NCI-H510A treated with DMSO at 0.1 percent for 48 hours (cell line): ENCODE measurements at places on chromosomes 16 and 17.

GRCh38 chr16:89044418-89045180 is 49.1 kb upstream of the ACSF3 start:
- DNase-seq, result no peak

DNA sequence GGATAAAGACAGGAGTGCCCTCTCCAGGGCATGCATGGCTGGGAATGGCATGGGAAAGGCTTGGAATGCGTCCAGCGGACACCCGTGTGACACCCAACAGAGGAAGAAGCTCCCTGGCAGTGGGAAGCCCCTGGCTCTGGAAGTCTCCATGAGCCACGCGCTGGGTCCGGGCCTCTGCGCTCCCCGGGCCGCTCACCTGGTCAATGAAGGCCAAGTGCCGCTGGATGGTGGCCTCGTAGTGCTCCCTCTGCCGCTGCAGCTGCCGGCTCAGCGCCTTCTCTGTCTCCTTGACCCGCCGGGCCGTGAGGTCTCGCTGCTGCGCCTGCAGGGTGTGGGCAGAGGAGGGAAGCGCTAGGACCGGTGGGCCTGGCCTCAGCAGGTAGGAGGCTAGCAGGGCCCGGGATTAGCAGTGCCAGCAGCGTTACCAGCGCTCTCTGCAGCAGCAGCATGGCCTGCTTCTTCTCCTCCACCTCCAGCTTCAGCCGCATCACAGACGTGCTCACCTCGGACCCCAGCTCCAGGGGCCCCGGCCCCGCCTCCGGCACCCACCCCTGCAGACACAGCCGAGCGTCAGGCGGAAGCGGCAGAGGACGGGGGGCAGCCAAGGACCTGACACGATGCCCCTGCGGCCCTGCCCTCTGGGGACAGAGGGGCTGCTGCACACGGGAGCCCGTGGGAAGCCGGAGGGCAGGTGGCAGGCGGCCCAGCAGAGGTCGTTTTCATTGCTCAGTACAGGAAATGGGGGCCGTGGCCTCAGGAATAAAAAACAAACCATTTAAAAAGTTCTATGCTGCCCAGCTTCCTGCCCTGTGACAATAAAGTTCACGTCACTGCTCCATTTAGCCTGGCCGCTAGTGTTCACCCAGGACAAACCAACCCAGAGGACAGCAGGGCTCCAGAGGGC is 26.0 kb downstream of the CEP131 start:
- DNase-seq, result no peak

GRCh38 chr16:21219551-21219950 is 8.2 kb upstream of the ZP2 start:
- DNase-seq, result no peak

GRCh38 chr17:76824093-76824492 is 44.1 kb upstream of the MGAT5B start:
- DNase-seq, result no peak

GRCh38 chr17:81217491-81217890 is 5.3 kb downstream of the CEP131 start:
- DNase-seq, result no peak

DNA sequence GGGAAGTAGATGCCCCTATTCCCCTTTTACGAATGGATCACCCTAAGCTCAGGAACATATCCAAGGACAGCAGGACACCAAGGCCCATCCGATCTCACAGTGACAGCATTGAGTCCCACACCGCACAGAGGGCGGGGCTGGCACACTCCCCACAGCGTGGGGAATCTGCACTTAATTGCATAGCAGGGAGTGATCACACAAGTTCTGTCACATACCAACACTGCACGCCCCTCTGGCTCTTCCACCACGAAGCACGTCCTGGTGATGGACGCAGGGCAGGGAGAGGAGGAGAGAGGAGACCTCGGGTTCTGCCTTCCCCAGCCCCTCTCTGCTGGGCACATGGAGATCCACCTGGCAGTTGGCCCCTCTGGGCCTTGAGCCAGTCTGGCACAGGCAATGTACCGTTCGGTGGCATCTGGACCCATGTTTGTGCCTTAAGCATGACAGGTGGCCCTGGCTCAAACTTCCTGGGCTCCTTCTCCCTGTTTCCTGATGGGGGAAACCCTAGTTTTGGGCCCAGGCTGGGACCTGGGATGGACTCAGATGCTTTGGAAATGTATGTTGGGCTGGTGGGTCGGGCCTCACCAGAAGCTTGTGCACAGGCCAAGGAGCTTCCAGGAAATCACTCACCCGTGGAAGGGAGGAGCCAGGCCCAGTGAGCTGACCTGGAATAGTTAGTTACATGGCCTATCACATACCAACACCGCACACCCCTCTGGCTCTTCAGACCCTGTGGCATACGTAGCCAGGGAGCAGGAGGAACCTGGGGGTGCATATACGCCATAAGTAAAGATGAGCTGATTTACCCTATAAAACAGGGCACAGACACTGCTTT is 35.1 kb upstream of the CREBBP start:
- no peak for DNase-seq

DNA sequence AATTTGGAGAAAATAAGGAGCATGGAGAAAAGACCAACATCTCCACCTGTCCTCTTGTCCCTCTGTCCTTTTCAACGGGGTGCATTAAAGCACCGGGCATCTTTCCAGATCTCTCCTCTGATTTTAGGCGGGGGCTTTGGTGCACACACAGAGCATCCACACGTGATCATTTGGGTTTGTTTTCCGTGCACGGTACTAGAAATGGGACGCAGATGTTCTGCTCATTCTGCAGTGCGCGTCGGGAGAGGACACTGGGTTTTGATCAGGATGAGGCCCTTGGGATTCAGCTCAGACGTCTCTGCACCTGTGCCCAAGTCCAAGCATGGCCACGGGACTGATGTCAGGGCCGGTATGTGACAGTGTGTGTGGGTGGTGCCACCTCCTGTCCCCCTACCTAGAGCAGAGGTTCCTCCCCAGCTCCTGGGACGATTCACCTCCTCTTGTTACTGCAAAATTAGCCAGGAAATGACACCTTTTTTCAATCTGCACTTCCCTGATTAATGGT is 31.9 kb downstream of the PDIA2 start:
- no peak for DNase-seq

DNA sequence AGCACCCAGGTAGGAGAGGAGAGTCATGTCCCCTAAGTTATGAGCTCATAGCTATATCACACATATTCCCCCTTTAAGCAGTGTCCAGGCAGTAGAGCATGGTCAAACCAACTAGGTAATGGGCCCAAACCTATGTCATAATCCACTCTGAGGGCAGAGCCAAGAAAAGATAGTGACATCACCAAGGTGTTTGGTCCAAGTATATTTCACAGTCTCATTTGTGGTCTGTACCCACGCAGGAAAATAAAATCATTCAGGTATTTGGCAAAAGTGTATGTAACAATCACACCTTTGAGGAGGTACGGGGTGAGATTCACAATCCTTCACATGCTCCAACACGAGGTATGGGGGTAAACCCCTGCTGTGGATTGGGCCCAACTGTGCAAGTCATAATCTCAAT is 2112.8 kb downstream of the TP53TG3F start:
- DNase-seq, result no peak

- DNase-seq, result no peak
These were observed 55.5 kb upstream of the DLX4 start for GRCh38 chr17:49913226-49914095.

GRCh38 chr16:66524601-66525164 is 25.2 kb downstream of the TK2 start:
- DNase-seq, result no peak

GRCh38 chr17:32158870-32159585 is 16.7 kb downstream of the RHOT1 start:
- no peak for DNase-seq

DNA sequence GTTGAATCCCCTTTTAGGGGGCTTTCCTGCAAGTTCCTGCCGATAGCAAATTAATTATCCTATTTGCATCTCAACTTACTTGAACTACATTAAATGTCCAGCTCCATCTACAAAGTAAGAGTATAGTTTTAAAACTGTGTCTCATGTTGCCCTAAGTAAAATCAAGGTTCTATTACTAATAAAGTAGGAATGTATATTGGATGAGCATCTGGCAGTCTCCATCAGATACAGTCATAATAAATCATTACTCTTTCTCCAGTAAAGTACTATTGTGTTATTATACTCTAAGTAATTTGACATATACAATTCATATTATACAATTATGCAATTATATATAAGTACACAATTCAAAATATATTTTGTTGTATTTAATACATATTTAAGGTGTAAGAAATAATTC is 249.3 kb downstream of the CEP112 start:
- no peak for DNase-seq

GRCh38 chr16:56438038-56438437 is 12.7 kb upstream of the AMFR start:
- DNase-seq, result no peak

DNA sequence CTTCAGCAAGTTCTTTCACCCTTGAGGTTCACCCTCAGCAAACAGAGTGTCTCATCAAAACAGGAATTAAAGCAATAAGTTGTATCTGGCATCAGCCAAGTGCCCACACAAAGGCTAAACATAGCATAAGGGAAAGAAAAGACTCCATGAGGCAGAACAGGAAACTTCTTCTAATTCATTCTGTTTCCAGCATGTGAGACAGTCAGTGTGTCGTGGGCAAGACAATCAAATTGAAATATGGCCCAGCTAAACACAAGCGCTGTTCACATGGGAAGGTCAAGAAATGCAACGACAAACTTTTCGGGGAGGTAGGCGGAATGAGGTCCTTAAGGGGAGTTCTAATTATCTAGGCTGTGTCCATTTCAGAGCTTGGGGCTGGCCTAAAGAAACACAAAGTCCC is 393.4 kb downstream of the HAPSTR1 start:
- DNase-seq, result no peak

DNA sequence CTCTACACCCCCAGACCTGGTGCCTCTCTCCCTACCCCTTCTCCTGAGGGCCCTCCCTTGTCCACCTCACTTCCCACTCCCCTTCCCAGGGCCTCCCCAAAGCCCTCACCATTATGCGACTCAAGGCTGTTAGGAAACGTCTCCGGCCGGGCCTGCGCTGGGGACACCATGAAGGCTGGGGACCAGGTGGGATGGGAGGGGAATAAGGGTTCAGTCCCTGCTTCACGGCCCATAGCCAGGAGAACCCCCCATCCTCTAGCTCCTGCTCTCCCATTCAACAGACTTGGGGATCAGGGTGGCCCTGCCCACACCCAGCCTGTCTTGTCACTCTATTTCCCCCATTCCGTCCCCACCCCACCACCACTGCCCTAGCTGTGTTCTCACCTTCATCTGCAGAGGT is 2.1 kb downstream of the NEURL4 start:
- DNase-seq, result no peak

DNA sequence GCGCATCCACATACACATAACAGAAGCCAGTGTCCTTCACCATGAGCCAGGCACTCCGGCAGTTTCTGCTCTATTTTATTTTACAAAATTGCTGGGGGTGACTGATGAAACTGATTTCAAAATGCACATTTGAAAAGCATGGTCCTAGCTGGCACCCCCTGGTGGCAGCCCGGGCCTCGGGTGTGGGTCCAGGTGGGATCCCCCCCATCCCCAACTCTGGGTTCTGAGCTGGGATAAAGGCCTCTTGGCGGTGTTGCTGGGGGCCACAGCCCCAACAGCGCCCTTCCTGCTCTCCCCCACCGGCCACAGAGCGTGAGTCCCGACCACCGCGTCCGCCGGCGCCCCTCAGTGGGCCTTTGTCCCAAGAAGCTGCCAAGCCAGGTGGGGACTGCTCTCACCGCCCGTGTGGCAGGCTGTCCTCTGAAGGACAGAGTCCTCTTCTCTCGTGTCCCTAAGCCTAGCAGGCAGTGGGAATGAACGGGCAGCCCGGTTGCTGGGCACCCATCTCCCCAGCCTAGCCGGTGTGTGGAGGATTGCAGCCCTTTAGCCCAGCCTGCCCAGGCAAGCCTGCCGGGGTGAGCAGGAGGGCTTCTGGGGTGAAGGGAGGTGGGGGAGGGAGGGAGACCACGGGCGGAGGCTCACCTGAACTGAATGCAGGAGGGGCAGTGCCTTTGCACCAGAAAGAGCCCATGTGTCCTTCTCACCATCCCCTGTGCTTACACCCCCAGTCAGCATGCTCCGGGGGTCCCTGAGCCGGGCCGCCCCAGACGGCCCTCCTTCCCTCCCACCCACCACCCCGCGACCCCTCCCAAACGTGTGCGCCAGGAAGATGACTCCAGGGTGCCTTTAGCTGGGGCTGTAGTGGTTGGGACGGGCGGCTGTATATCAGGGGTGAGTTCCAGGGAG is 898 bp downstream of the SNAI3 start:
- DNase-seq, result no peak

- peak; percentile 83 for DNase-seq
These were observed 665 bp upstream of the ALDH3A2 start for GRCh38 chr17:19647697-19648474.

- no peak for DNase-seq
These were observed 492.0 kb upstream of the ERCC4 start for GRCh38 chr16:13427943-13428342.

- no peak for DNase-seq
These were observed 49.6 kb downstream of the NLK start for GRCh38 chr17:28092088-28092487.

GRCh38 chr17:67016039-67016762 is 28.2 kb upstream of the CACNG1 start:
- DNase-seq, result no peak

DNA sequence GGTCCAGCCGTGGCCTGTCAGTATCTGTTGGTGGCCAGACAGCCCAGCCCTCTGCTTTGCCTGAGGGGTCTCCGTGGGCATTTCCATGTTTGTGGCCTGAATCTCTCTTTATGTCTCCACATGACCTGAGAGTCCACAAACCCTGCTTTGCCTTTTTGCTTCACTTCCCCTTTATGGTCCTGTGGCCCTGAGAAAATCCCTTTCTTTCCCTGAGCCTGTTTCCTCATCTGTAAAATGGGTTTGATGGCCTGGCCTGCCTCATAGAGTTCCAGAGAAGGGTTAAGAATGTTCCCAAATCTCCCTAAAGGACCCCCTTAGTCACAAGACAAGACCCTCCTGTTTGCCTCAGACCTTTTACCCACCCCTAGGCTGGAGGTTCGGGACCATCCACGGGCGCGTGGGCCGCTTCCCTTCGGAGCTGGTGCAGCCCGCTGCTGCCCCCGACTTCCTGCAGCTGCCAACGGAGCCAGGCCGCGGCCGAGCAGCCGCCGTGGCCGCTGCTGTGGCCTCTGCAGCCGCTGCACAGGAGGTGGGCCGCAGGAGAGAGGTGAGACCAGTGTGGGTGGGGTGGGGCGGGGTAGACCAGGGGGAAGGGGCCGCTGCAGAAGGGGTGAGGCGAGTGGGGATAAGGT is 26.2 kb upstream of the ALKBH5 start:
- no peak for DNase-seq

DNA sequence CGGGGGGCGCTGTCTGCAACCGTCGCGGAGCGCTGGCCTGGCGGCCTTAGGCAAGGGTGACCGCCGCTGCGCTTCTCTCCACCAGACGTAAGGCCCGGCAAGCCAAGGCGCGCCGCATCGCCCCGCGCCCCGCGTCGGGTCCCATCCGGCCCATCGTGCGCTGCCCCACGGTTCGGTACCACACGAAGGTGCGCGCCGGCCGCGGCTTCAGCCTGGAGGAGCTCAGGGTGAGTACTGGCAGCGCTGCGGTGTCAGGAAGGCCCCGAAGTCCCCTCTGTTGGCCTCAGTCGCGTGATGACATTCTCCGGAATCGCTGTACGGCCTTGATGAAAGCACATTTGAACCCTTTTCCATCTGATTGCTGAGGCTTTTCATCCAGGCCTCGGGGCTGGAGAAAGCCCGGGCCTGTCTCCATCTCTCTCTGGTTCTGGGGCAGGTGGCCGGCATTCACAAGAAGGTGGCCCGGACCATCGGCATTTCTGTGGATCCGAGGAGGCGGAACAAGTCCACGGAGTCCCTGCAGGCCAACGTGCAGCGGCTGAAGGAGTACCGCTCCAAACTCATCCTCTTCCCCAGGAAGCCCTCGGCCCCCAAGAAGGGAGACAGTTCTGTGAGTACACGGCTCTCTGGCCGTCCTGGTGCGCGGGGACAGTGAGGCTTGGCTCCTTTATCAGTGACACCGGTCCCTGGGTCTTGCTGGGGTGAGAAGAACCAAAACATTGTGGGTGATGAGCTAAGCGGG is 831 bp downstream of the RPL13 start:
- DNase-seq, result no peak
